ENCODE measurements at places on chromosomes 16 and 17.

GRCh38 chr16:77784441-77785372 is 3.7 kb upstream of the VAT1L start:
- no peak for DNase-seq

- DNase-seq, result no peak
Measured at GRCh38 chr17:53409588-53409987, 413.1 kb upstream of the KIF2B start.

GRCh38 chr17:20084621-20085282 is 75.6 kb downstream of the SPECC1 start:
- DNase-seq, result no peak

DNA sequence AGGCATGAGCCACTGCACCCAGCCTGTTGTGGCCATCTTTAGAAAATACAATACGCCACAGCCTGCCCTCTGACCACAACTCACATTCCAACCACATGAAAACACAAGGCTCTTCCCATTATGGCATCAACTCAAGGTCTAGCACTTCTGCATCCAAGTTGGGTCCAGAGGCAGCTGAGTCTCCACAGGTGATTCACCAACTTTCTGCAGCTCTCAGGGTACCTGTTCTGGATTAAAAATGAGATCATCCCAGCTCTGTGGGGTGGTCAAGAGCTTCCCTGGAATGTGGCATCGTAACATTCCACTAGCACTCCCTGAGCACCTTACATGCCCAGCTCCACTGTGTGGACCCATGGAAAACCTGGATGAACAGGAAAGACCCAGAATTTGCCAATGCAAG is 9.9 kb upstream of the GUCY2D start:
- DNase-seq, result no peak

DNA sequence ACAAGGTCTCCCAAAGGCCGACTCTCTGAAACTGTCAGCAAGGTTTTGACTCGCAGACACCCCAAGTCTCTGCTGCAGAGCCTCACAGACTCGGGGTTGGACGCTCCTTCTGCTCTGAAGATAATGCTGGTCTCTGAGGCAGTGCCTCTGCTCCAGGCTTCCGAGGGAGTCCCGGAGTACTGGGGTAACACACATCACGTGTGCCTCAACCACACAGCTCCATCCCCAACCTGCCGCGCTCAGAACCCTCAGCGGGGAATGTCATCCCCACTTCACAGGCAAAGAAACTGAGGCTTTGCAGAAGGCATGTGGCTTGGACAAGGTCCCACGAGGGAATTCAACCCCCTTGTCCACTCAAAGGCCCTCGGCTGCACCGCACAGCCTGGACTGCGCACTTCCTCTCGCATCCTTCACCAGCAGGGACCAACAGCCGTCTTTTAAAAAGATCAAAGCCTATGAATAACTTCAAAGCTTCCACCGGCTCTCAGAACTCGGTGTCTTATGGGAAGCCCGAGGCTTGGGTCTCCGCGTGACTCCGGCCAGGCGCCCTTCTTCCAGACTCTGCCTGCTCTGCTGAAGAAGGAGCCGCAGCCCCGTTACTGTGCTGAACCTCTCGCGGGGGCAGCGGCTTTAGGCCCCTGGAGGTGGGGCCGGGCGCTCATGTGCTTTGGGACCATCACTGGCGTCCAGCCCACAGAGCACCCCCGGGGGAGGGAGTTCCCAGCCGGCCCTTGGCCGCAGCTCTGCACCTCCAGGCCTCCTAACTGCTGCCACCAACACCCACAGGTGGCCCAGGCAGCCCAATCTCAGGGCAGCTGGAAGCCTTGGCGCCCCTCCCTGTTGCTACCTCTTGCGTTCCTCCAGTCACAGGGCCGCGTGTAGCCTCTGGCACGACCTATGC is 2.2 kb downstream of the TMEM204 start:
- DNase-seq, result no peak

GRCh38 chr17:19002805-19003542 is 1.6 kb downstream of the FAM83G start:
- no peak for DNase-seq

GRCh38 chr17:1553354-1554266 is 9.0 kb downstream of the PITPNA start:
- DNase-seq, result no peak

All from pulmonary artery endothelial cell (primary cell).